ENCODE measurements at places on chromosomes 4 and X. TPM values are rescaled to one million over a fixed set of nuclear protein-coding genes. Genes with fewer than 3 reads are reported as not detected.

- DNase-seq = no peak
Measured at GRCh38 chr4:2814627-2815270, 21.9 kb downstream of the SH3BP2 start.

The GTPBP6 gene
- 34.2 TPM for total RNA-seq

- no peak for DNase-seq
Measured at GRCh38 chr4:152591876-152592275, 56.0 kb upstream of the FBXW7 start.

The FGD1 gene
- total RNA-seq = 9.1 TPM

DNA sequence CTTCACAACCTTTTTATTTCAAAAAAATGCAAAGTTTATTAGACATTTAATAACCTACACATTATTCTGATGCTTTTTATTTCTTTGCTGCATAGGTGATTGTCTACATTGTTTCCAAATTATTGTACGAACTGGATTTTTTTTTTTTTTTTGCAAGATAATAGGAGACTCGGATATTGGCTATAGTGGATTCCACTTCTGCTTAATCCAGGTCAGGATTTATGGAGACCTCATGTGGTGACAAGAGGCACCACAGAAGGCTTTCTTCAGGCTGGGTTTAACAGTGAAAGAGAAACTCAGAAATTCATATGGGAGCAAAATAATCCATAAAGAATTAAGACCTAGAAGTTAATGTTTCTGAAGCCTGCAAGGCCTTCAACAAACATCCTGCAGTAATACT lies 2.4 kb upstream of the SLIT2 start:
- peak; percentile 35 for DNase-seq

- peak; percentile 58 for DNase-seq
Measured at GRCh38 chrX:39592776-39593175, 505.0 kb downstream of the BCOR start.

GRCh38 chr4:121070696-121071639 lies 1.4 kb downstream of the NDNF start:
- peak; percentile 91 for DNase-seq

DNA sequence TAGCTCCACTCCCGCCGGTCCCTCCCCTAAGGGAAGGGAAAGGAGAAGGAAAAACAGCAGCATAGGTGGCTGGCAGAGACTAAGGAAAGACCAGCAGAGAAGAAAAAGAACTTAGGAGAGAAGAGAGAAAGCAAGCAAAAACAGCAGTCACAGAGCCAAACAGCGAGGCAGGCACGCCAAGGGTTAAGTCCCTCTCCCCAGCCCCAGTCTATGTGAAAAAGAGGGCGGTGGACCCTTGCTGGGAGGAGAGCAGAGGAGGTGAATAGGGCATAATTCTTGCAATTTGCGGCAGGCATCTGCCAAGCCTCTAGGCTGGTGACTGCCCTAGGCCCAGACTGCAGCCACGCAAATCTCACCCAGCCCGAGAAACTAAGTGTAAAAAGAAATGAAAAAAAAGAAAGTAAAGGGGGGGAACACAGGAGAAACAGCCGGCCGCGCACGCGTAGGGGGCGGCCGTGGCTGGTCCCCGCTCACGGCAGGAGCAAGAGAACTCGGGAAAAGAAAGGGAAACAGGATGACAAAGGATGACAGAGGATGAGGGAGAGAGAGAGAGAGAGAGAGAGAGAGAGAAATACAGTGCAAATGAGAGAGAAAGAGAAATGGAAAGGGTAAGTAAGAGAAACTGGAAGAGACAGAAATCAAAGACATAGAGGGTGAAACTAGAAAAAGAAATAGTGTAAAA lies 48.6 kb downstream of the MAGEA9 start:
- DNase-seq = peak; percentile 39

- peak; percentile 85 for DNase-seq
Measured at GRCh38 chr4:40621592-40622512, 7.8 kb downstream of the RBM47 start.

The IL9R gene
- total RNA-seq = not detected

- no peak for DNase-seq
Measured at GRCh38 chr4:137474711-137475301, 57.5 kb downstream of the PCDH18 start.

GRCh38 chr4:80180743-80181142 lies 16.6 kb upstream of the PRDM8 start:
- peak; percentile 38 for DNase-seq

DNA sequence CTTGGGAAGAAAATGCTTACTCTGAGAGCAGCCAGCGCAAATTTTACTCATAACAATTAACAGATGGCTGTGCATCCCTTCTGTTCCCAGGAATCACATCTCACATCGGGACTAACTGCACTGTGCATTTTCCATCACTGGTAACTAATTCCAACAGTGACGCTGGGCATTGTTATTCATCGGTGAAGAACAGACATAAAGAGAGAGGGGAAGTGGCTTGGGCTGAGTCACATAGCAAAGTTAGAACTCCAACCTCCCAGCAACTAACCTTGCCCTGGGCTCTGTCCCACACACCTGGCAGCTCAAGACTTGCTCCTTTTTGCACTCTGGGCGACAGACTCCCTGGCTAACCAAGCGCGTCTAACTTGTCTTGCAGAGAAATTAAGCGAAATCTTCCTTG lies 6.4 kb upstream of the LONRF3 start:
- no peak for DNase-seq

- DNase-seq = no peak
Measured at GRCh38 chr4:168451744-168452390, 28.4 kb downstream of the DDX60L start.

Measured in osteoblast (primary cell).